CD4-positive, alpha-beta T cell treated with Interleukin-6 at 100 ng/mL for 8 hours (primary cell): ENCODE measurements at places on chromosomes 6 and 20.
A peak's percentile ranks its signal among the peaks of the same experiment; 100 is the strongest.

DNA sequence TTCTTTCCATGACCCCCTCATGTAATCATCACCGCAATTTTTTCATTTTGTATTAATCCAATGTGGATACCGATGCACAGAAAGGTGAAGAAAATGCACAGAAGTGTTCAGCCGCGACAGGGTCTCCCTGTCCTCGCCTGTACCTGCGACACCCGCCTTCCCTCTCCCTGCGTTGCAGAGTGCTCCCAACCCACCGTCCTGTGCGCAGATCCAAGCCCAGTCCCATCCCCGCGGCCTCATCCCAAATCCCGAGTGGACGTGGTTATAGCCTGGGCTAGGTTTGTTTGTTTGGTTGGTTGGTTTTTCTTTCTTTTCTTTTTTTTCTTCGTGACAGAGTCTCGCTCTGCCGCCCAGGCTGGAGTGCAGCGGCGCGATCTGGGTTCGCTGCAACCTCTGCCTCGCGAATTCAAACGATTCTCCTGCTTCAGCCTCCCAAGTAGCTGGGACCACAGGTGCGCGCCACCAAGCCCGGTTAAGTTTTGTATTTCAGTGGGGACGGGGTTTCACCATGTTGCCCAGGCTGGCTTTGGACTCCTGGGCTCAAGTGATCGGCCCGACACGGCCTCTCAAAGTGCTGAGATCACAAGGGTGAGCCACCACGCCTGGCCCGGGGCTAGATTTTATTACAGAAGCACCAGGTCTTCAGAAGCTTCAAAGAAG lies 536 bp upstream of the RAET1G start:
- no peak for DNase-seq

DNA sequence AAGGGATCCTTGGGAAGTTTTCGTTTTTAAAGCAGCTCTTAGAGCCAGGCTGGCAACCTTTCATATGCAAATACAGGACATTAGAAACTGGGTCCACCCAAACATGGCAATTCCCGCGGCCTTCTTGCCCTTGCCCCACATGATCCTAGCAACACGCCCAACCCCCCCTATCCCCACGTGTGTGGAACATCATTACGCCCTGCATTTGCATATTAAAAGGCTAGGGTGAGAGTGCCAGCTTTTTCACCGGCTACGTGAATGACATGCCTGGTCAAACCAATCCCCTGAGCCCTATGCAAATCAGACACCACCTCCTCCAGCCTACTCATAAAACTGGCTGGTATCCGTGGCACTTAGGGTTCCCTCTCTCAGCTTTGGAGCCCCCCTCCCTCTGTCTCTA lies 88.1 kb downstream of the TNFRSF21 start:
- no peak for DNase-seq

DNA sequence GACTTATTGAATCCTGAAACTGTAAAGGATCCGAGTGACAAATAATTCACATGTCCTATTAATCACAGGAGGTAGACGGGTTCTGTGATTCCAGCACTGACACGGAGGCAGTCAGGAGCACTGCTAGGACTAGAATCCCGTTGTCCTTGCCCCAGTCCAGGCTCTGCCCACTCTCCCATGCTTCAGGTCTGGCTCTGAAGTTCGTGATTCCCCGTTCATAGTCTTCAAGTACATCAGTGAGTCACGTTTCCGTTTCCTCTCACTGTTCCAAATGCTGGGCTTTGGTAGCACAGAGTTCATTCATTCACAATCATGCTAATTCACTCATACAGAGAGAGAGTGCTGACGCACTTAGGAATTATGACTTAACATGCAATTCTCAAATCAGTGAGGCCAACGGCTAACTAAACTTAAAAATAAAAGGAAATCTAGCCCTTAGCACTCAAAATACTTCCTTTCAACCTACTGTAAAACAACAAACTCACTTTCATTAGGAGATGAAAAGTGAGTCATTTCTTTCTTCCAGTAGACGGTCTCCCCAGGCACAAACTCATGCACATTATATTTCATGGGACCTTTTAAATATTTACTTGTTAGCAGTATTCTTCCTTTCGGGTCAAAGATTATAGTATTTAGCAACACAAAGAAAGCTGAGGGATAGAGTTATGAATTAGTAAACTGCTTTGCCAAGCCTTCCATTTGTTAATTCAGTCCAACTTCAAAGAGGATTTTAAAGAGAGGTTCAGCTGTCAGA lies 94.0 kb upstream of the NHSL1 start:
- DNase-seq: peak; percentile 50

- peak; percentile 20 for DNase-seq
Measured at GRCh38 chr6:107756660-107757355, 67.3 kb downstream of the SCML4 start.

- no peak for DNase-seq
Measured at GRCh38 chr6:25821341-25821740, 10.5 kb downstream of the SLC17A1 start.

DNA sequence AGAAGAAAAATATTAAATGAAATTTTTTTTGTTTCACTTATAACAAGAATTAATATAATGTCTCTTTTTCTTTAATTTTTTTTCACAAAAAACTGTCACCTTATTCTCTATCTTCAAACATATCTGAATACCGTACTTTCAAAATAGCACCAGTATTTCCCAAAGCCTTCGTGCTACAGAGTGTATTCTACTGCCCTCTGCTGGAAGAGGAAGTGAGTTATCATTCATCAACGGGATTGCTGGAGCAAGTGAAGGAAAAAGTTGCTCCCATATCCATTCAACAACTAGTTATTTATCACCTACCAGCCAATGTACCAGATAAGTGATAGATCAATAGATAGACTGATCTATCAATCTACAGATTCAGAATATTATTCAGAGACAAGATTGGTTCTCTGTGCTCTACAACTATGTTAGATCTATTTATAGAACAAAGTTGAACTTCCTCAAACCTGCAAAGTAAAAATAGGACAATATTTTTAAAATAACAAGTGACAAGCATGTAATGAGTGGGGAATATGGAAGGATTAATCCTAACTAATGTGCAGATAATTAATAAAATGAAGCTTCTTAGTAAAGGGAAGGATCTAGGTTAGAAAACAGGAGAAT lies 26.7 kb upstream of the TFAP2B start:
- no peak for DNase-seq

DNA sequence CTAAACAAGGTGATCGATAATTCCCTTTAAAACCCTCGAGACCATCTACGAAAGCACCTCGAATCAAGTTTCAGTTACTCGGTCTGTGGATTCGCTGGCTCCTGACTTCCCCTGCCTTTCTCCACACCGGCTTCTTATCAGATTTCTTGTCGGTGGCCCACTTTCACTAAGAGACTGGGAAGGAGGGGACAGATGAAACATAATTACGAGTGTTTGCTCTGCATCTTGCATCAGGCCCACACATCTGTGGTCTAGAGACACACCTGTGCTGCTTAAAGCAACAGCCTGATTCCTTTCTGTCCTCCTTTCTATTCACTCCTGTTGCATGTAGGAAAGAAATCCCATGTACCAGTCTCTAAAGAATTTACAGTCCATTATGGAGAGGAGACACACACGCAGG lies 37.7 kb downstream of the INSM1 start:
- no peak for DNase-seq

DNA sequence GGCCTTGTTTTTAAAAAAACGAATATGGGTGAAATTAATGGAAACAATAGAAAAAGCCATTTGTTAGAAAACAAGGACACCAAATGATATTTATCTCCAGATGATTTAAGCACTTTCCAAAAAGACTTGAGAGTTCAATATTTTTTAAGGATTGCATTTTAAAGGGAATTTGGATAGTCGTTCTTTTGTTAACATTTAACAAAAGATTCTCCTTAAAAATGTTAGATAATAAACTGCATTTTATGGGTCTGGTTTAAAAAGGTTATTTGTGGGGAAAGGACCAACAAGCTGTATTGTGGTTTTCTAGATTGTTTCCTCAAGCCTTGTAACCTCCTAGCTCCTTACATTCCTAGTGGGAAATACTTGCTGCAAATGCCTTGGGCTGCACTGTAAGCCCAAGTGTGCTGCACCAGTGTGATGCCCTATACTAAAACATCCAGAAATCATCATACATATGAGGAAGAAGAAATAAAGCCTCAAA lies 1.5 kb upstream of the PHIP start:
- DNase-seq: no peak

DNA sequence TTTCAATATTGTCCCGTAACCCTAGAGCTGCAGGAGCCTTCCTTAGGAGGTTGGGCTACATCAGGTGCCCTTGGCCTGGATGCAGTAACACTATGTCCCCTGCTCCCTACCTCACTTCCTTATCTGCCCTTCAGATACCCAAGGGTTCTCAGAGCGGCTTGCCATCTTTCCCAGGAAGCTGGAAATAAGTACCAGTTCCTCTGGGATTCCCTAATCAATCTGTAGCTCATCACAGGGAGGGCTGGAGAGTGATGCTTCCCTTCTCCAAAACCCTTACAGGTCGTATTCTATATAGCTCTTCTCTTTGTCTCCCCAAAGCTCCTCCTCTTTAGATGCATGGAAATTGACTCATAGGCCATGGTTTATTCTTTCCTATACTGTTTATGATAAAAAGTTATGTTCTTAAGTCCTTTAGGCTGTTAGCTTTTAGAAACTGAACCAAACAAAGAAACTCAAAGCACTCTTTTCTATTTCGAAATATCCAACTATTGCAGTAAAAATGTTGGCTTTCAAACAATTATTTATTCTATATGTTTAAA lies 4.2 kb downstream of the MYCT1 start:
- DNase-seq: no peak

GRCh38 chr6:104958178-104959025 lies 1.5 kb downstream of the LIN28B start:
- no peak for DNase-seq

GRCh38 chr6:74651948-74652842 lies 553.7 kb downstream of the COL12A1 start:
- DNase-seq: no peak

DNA sequence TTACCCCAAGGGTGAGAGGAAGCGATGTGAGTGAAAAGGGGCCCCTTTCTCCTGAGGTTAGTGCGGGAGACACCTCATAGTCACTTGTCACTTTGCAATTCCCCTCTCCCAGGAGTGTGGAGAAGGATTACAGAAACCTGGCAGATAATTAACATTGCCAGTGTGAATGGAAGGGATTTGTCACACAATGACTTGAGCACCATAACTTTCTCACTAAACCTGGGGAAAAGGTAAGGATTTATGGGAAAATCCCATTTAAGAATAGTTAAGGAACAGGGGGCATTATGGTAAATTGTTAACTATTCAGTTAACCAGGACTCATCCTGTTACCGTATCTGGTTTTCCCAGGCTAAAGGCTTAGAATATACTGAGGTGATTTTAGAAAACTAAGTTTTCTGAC lies 219.5 kb upstream of the JAG1 start:
- no peak for DNase-seq
